C1 segment of cervical spinal cord (tissue), 14 donors: ENCODE measurements at places on chromosomes 2 and 18.

DNA sequence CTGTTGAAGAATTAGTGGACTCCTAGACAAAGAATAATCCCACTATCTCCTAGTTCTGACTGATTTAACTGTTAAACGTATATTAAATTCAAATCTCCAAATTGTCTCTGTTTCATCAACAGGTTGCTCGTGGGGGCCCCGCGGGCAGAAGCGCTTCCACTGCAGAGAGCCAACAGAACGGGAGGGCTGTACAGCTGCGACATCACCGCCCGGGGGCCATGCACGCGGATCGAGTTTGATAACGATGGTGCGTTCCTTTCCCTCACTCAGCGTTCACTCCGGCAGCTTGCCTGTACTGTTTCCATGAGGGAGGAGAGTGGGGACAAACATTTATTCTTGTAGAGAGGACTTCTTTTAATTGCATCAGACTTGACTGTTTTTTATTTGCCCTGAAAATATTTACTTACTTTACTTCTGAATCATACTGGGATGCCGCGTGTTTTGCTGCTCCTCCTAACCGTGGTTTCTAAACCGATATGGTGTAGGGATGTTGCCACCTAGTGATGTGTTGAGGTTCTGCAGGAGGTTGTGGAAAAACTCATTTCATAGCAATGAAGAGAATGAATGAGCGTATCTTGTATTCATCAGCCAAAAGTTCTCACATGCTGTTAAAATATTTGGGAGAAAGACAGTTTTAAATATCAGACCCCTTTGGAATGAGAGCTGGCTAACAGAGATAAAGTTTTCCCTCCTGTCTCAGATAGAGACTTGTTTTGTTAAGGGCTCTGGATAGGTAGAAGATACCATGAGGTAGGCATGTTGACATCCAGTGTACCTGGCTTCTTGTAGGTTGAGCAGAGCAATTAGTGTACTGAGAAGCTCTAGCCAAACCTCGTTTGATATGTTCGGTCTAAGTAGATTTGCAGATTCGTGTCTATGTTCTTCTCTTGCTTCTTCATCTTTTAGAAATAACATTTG, 38.3 kb downstream of the ITGA6 start:
- DNase-seq = peak; percentile 16

DNA sequence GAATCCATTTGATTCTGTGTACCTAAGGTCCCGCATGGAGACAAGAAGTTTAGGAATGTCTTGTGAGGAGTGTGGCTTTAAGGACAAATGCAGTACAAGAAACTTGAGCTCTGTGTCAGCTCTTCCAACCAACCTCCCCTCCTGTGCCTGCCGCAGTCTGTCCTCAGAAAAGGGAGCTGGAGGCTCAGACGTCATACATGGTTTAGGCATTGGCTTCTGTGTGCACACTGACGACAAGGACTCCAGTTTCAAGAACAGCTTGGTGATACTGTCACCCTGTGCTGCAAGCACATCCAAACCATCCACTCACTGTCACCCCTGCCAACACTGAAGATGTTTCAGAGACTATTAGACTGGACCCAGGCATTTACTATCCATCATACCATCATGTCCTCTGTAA, 470.4 kb downstream of the IRS1 start:
- no peak for DNase-seq

- peak; percentile 13 for DNase-seq
Observed at GRCh38 chr2:188293601-188294351, 2.1 kb downstream of the GULP1 start.

DNA sequence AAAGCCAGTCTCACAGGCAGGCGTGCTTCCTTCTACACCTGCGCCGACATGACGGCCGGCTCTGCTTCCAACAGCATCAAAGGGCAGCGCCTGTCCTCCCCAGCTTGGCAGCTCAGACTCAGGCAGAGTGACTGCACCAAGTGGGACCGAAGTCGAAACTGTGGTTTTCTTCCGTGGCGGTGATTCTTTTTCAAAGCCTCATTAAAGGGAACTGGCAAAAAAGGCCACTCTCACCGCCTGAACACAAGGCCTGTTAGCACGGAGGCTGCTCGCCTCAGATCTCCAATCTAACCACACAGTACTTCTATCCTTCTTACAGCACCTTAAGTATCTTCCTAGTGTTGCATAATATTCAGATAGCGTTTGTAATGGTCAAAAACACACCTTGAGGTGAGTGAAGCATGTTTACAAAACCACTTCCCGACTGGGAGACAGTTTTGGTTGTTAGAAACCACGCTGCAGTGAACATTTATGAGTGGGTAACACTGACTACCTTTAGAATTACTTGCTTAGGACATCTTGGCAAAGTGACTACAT, 236.4 kb downstream of the HDAC4 start:
- no peak for DNase-seq
